ENCODE measurements at places on chromosomes 13 and 19.

DNA sequence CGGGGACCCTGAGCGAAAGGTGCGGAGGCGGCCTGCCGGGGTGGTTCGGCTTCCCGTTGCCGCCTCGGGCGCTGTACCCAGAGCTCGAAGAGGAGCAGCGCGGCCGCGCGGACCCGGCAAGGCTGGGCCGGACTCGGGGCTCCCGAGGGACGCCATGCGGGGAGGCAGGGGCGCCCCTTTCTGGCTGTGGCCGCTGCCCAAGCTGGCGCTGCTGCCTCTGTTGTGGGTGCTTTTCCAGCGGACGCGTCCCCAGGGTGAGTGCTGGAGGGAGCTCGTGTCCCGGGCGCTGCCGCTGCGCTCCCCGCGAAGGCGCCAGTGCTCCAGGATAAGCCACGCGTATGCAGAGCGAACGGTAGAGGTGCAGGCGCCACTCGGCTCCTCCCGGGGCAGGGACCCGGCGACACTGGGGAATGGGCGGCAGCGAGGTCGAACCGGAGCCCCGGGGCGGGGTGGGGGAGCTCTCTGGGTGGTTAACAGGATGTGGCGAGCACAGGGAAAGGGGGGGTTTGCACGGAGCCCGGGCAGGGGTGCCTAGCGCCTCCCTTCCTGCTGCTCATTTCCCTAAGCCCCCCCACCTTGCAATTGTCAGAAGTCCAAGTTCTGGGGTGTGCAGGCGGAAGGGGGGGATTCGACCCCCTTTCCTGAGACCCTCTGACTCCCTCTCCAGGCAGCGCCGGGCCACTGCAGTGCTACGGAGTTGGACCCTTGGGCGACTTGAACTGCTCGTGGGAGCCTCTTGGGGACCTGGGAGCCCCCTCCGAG lies at the start of gene IL27RA:
Gene IL27RA (plus strand): TSS at position 44 of the 762 bp plus-strand sequence. CDS start 111 bp downstream, at position 155.
- no peak within 1 kb of the TSS for H3K27ac ChIP-seq
- peak; percentile 88 for DNase-seq
- H3K4me3 ChIP-seq: peak within 1 kb of the TSS; percentile 78
- no peaks in the 10 kb centered on the region for H3K27me3 ChIP-seq
- peaks cover 11% of the 10 kb centered on the region for H3K4me1 ChIP-seq

DNA sequence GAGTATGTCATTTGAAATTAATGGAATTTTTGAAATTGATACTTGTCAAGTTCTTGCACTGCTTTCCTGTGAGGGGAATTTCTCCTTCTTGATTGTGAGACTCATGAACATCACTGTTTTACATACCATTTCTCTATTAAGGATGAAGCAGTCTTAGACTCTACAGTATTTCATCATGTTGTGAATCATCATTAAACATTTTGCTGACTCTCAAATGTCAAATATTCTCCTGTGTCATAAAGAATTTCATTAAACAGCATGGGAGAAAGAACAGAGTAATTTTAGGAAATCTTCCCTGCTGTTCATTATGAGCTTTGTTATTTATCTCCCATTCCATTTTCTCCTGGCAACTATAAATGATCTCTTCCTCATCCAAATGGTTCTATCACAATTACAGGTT lies 729.0 kb downstream of the PCDH9 start:
- H3K4me1 ChIP-seq: no peaks in the 10 kb centered on the region
- H3K36me3 ChIP-seq: no peaks in the 10 kb centered on the region
- H3K27me3 ChIP-seq: no peaks in the 10 kb centered on the region
- no peak overlapping the region for H3K27ac ChIP-seq
- H3K4me3 ChIP-seq: no peak overlapping the region
- DNase-seq: no peak

DNA sequence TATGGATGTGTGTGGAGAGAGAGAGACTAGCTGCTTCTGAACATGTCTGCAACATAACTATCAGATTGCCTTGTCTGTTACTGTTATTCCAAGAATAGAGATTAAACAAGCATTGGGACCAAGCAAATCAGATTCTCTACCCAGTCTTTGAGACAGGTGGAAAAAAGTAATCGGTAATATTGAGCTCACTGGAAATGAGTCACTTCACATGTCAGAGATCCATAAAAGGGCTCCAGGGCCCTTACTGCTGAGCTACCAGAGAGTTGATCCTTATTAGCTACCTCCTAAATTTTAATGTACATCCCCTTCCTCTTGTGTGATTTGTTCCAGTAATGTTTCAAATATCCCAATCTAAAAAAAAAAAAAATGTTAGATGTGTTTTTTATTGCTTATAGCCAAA lies 2118.0 kb downstream of the PCDH9 start:
- H3K27me3 ChIP-seq: no peaks in the 10 kb centered on the region
- no peak overlapping the region for H3K4me3 ChIP-seq
- no peak overlapping the region for H3K27ac ChIP-seq
- H3K4me1 ChIP-seq: no peaks in the 10 kb centered on the region

DNA sequence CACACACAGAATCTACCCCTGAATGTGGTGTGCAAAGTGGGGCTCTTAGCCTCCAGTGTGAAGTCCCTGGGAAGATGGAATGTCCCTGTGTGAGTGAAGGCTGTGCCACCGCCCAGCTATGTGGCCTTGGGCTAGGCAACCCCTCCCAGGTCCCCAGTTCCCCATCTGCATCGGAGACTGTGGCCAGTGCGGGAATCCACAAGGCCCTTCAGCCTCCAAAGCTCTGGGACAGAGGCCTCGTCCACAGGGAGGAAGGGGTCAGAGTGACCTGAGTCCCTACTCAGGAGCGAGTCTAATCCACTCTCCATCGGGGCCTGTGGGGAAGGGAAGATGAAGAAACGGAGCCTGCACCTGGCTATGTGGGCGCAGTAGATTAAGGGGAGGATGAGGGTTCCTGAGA lies 19.3 kb upstream of the KIR3DL3 start:
- H3K4me1 ChIP-seq: no peaks in the 10 kb centered on the region
- H3K4me3 ChIP-seq: no peak overlapping the region
- no peak for DNase-seq
- no peaks in the 10 kb centered on the region for H3K36me3 ChIP-seq
- H3K27ac ChIP-seq: no peak overlapping the region

DNA sequence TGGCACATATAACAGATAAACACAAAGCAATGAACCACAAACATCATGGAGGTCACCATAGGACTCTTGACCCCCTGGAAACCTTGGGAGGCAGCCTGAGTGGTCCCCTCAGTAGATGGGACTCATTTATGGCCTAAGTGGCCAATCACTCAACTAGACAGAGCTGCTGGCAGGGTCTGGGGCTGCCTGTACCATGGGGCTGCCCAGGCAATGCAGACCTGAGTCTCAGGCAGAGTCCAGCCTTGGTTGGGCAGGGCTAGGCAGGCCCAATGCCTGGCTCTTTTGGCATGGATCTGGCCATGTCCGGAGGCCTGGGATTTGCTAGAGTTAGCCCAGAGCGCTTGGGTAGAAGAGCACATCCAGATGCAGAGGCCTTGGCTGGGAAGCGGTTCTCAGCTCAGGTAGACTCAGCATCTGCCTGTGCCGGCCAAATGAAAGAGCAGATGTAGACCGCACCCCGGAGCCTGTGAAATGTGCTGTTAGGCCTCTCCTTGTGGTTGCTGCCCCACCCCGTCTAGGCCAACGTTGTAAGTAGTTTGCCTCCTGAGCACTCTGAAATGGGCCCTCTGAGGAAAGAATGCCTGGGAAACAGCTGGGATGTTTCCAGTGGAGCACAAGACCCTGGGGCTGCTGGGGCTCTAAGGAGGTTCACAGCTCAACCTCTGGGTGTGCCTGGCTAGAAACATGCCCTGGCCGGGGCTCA lies 171.2 kb downstream of the ZNF536 start:
- H3K27me3 ChIP-seq: no peaks in the 10 kb centered on the region
- H3K36me3 ChIP-seq: no peaks in the 10 kb centered on the region
- H3K27ac ChIP-seq: no peak overlapping the region
- H3K4me1 ChIP-seq: peaks cover 13% of the 10 kb centered on the region

- H3K27ac ChIP-seq: no peak overlapping the region
- H3K36me3 ChIP-seq: no peaks in the 10 kb centered on the region
- no peak overlapping the region for H3K4me3 ChIP-seq
- no peaks in the 10 kb centered on the region for H3K27me3 ChIP-seq
- no peak for DNase-seq
Observed at GRCh38 chr13:110185696-110186095, 121.3 kb downstream of the COL4A1 start.

DNA sequence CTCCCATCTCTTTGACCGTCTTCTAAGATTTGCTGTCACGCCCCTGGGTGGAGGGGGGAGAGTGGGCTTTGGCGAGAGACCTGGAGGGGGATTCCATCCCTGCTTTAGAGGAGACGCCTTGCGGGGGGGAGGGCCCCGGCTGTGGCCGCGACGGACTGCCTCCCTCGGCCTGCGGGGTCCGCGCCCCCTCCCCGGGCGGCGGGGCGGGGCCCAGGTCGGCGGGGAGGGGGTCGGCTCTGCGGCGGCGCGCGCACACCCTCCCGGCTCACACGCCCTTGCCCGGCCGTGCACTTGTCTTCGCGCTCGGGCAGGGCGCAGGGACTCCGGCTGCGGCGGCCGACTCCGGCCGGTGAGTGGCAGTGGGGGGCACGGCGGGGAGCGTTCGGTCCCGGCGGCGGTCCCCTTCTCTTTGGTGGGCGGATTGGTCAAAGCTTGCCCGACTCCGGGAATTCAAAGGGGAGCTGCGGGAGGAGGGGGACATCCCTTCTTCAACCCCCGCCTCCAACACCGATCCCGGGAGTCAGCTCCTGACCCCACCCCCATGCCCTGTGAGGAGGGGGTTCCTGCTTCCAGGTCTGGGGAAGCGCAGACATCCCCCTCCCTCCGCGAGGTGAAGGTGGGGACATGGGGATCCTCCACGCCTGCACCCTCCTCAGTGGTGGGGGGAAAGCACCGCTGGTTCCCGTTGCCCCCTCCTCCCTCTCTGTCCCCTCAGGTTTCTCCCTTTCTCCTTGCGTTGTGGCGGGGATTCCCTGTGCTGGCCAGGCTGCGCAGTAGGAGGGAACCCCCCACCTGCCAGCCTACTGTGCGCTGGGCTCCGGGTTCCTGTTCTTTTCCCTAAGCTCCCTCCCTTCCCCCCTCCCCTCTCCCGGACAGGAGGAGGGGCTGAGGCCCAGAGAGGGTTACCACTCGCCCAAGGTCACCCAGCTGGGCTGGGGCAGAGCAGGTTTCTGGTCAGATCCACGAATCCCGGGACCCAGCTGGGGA lies 14.6 kb upstream of the KCNN1 start:
- no peak overlapping the region for H3K4me3 ChIP-seq
- no peaks in the 10 kb centered on the region for H3K36me3 ChIP-seq
- no peak for DNase-seq
- no peak overlapping the region for H3K27ac ChIP-seq
- peaks cover 32% of the 10 kb centered on the region for H3K4me1 ChIP-seq

DNA sequence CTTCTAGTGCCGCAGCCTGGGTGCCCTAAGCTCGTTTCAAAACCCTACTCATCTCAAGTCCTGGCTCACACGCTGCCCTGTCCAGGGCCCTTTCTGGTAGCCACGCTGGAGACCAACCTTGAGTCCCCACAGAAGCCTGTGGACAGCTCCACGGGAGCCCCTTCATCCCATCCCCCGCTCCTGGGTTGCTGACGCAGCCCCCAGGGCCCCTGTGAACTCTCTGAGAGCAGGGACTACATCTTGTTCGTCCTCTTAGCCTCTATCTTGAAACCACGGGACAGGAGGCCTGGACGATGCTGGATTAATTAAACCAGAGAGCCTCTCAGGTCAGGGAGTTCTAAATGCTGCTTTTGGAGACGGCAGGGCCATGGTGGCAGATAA lies 7.4 kb downstream of the MLLT1 start:
- H3K27ac ChIP-seq: no peak overlapping the region
- no peak overlapping the region for H3K4me3 ChIP-seq
- DNase-seq: no peak
- no peaks in the 10 kb centered on the region for H3K27me3 ChIP-seq
- no peaks in the 10 kb centered on the region for H3K36me3 ChIP-seq
- peaks cover 7% of the 10 kb centered on the region for H3K4me1 ChIP-seq

GRCh38 chr13:41916173-41916954 lies 44.5 kb downstream of the VWA8 start:
- peak overlapping the region; percentile 49 for H3K4me3 ChIP-seq
- H3K27me3 ChIP-seq: no peaks in the 10 kb centered on the region
- peaks cover 72% of the 10 kb centered on the region for H3K4me1 ChIP-seq
- peak; percentile 93 for DNase-seq
- peak overlapping the region; percentile 86 for H3K27ac ChIP-seq
- H3K36me3 ChIP-seq: peaks cover 7% of the 10 kb centered on the region

DNA sequence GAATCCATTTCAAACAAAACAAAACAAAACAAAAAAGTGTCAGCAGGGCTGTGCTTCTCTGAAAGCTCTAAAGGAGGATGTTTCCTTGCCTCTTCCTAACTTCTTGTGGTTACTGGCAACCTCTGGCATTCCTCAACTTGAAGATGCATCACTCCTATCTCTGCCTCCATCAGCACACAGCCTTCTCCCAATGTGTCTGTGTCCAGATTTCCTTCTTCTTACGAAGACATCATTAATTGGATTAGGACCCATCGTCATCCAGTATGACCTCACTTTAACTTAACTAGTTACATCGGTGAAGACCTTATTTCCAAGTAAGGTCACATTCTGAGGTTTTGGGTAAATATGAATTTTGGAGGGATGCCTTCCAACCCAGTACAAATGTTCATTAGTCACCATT lies 33.8 kb upstream of the GTF2F2 start:
- H3K4me3 ChIP-seq: no peak overlapping the region
- no peaks in the 10 kb centered on the region for H3K27me3 ChIP-seq
- no peak for DNase-seq
- H3K36me3 ChIP-seq: no peaks in the 10 kb centered on the region

- DNase-seq: no peak
- peak overlapping the region; percentile 72 for H3K4me3 ChIP-seq
- H3K4me1 ChIP-seq: no peaks in the 10 kb centered on the region
Observed at GRCh38 chr19:58001895-58002369, 688 bp downstream of the ZNF606 start.

DNA sequence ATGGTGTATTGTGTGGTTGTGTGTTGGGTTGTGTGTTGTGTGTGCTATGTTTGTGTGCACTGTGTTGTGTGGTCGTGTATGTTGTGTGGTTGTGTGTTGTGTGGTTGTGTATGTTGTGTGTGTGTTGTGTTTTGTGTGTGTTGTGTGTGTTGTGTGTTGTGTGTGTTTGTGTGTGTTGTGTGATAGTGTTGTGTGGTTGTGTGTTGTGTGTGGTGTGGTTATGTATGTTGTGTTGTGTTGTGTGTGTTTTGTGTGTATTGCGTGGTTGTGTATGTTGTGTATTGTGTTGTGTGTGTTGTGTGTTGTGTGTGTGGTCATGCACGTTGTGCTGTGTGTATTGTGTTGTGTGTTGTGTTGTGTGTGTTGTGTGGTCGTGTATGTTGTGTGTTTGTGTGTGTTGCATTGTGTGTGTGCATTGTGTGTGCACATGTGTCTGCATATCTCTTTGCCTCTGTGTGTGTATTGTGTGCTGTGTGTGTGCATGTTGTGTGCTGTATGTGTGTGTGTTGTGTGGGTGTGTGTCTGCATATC lies 2.9 kb downstream of the C3 start:
- no peak overlapping the region for H3K27ac ChIP-seq
- no peak for DNase-seq
- no peaks in the 10 kb centered on the region for H3K27me3 ChIP-seq
- H3K4me1 ChIP-seq: peaks cover 8% of the 10 kb centered on the region
- no peak overlapping the region for H3K4me3 ChIP-seq
- no peaks in the 10 kb centered on the region for H3K36me3 ChIP-seq

DNA sequence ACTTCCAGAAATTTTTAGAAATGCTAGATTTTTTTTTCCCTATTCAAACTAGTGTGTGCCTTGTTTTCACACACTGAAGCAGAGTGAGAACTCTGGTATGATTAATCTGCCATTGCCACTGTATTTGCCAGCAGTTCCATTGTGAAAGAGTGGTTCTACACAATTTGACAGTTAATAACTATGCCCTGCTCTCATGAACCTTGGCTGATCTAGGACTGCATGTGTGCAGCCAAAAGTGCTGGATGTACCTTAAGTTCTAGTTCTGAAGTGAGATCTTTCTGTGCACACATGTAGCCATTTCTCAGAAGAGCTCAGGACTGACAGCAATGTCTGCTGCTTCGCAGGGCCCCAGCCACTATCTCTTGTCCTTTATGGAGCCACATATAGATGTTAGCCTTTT lies 328.2 kb upstream of the SPRY2 start:
- DNase-seq: no peak
- H3K4me1 ChIP-seq: no peaks in the 10 kb centered on the region
- H3K27me3 ChIP-seq: no peaks in the 10 kb centered on the region
- H3K36me3 ChIP-seq: no peaks in the 10 kb centered on the region
- no peak overlapping the region for H3K4me3 ChIP-seq
